Common myeloid progenitor, CD34-positive (primary cell): ENCODE measurements at places on chromosomes 12 and 14.

DNA sequence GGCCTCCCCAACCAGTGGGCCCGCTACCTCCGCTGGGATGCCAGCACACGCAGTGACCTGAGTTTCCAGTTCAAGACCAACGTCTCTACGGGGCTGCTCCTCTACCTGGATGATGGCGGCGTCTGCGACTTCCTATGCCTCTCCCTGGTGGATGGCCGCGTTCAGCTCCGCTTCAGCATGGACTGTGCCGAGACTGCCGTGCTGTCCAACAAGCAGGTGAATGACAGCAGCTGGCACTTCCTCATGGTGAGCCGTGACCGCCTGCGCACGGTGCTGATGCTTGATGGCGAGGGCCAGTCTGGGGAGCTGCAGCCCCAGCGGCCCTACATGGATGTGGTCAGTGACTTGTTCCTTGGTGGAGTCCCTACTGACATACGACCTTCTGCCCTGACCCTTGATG is 73.0 kb downstream of the NRXN3 start:
- DNase-seq: no peak

- no peak for DNase-seq
Observed at GRCh38 chr14:88798156-88798555, 5.4 kb upstream of the EML5 start.

DNA sequence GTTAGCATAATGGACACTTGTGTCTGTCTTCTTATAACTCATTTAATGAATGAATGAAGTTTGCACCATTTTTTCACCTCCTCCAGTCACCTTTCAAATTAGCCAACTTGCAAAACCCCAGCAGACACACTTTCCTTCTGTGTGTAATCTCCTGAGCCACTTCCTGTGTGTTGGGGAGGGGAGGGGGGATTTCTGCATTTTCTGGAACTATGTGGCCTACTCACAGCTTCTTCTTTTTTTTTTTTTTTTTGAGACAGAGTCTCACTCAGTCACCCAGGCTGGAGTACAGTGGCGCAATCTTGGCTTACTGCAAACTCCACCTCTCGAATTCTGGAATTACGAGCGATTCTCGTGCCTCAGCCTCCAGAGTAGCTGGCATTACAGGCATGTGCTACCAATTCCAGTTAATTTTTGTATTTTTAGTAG is 4.1 kb upstream of the SERPINA1 start:
- peak; percentile 83 for DNase-seq

- DNase-seq: peak; percentile 78
Observed at GRCh38 chr12:122860040-122860853, 25.0 kb downstream of the HIP1R start.

GRCh38 chr12:26723379-26724308 is 109.3 kb downstream of the ITPR2 start:
- no peak for DNase-seq

GRCh38 chr12:27273114-27273513 is 29.0 kb downstream of the STK38L start:
- DNase-seq: no peak

DNA sequence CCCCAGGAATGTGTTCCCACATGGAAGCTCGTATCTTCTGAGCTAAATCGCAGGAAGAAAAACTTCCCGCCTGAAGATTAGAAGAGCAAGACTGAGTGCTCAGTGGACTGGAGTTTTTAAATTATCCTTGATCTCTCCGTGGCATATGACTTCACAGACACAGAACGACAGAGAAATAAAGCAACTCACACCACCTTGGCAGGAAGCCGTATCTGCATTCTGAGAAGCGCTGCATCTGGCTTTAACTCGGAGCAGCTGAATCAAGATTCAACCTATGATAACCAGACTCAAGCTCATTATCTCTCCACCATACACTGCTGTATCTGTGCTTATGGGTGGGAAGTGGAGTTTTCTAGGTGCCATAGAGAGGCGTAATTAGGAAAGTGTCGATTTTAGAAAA is 1482.7 kb downstream of the AACS start:
- no peak for DNase-seq

- DNase-seq: peak; percentile 69
Observed at GRCh38 chr14:76352639-76353281, 23.2 kb upstream of the ESRRB start.

DNA sequence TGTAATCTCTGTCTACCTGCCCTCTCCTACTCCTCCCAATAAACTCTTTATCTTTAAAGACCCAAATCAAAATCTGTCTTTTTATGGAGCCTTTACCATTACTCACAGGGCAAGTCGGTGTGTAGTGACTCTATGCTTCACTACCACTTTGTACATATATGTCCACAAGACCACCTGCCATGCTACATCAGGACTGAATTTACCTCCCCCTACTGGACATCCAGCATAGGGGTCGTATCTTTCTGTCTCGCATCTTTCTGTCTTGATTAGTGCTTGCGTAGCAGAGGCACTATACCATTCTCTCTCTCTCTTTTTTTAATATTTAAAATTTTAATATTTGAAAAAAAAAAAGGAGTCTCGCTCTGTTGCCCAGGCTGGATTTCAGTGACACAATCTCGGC is 587.5 kb downstream of the SOX5 start:
- no peak for DNase-seq

GRCh38 chr14:94713115-94713514 is 56.8 kb downstream of the GSC start:
- no peak for DNase-seq

GRCh38 chr12:119685375-119685774 is 17.4 kb downstream of the PRKAB1 start:
- no peak for DNase-seq

- DNase-seq: no peak
Observed at GRCh38 chr14:96639550-96639949, 137.4 kb downstream of the PAPOLA start.

GRCh38 chr14:22820731-22821130 is 5.5 kb upstream of the SLC7A7 start:
- no peak for DNase-seq

- DNase-seq: peak; percentile 75
Observed at GRCh38 chr14:54650331-54650958, 83.5 kb downstream of the SAMD4A start.

DNA sequence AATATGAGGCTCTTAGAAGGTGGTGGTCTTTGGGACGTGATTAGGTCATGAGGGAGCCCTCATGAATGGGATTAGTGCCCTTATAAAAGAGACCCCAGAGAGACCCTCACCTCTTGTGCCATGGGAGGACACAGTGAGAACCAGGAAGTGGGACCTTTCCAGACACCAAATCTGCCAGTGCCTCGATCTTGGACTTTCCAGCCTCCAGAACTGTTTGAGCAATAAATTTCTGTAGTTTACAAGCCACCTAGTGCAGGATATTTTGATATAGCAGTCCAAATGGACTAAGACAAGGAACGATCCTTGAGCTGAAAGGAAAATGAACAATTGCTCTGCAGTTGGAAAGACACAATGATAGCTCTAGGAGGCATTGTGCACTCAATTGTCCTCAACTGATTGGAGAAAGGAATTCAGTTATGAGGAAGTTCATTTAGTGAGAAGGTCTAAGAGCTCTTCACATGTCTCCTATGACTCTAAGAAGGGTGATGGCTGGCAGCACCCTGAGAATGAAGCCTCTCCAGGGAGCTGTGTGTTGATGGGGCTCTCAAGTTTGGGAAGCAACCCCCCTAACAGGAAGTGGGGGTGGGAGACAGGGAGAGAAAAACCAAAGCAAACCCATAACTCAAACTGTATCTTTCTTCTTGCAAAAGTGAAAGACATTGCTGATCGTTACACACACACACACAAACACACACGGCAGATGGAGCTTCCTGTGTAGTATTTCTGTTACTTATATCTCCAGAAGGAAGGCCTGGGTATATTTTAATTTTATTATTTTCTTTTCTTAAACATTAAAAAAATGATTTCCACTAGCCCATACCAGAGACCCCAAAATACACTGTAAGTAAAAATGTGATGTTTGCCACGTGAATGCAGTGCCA is 21.0 kb downstream of the CHST11 start:
- DNase-seq: no peak

- DNase-seq: no peak
Observed at GRCh38 chr14:100045642-100046344, 19.4 kb upstream of the EVL start.

DNA sequence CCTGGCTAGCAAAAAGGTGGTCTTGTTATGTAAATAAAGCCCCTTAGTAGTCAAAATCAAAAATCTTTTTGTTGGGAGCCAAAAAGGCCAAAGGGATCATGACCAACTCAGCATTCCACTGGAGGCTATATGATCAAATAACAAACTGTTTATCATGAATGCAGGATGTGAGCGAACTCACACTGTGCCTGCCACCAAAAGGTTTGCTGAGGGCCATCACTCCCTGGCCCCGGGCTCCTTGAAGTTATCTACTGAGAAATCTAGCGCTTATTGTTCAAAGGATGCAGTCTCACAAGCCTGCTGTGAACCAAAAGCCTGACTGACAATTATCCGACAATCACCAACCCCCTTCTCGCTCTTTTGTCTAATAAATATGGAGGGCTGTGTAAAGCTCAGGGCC is 107.2 kb upstream of the DDHD1 start:
- DNase-seq: no peak

- DNase-seq: no peak
Observed at GRCh38 chr14:33566082-33566481, 384.8 kb downstream of the EGLN3 start.

- DNase-seq: peak; percentile 99
Observed at GRCh38 chr12:94676031-94676641, 25.8 kb upstream of the TMCC3 start.

GRCh38 chr14:22203036-22203435 is 386.0 kb downstream of the DAD1 start:
- DNase-seq: no peak

DNA sequence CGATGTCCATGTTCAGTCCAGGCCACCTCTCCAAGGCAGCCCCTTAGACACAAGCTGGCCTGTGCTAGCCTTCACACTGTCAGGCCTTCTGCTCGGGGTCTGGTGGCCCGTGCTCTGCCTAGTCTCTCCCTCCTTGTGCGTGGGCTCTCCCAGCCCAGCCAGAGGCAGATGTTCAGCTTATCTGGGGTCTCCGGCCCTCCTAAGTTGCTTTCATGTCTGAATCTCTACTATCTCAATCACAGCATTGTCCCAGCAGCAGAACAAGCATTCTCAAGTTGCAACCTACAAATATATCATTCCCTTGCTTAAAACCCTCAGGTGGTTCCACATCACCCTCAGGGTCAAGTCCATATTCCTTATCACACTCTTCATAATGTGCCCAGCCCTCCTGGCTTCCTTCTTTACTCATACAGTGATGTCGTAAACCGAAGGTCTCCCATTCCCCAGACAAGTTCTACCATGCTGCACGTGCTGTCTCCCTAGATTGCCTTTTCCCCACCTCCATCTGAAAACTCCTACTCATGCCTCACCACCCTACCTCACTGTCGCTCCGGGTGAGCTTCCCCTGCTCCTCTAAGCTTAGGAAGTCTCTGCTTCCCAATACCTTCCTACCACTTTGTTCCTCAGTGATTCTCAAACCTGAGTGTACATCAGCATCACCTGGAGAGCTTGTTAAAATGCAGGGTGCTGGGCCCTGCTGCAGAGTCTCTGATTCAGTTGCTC is 1.5 kb downstream of the KRT73 start:
- DNase-seq: no peak

GRCh38 chr14:64685371-64686281 is 18.6 kb upstream of the PLEKHG3 start:
- DNase-seq: no peak

GRCh38 chr12:103840462-103840875 is 565 bp downstream of the NT5DC3 start:
- peak; percentile 27 for DNase-seq

- DNase-seq: no peak
Observed at GRCh38 chr14:31954991-31955390, 122.1 kb upstream of the ARHGAP5 start.

DNA sequence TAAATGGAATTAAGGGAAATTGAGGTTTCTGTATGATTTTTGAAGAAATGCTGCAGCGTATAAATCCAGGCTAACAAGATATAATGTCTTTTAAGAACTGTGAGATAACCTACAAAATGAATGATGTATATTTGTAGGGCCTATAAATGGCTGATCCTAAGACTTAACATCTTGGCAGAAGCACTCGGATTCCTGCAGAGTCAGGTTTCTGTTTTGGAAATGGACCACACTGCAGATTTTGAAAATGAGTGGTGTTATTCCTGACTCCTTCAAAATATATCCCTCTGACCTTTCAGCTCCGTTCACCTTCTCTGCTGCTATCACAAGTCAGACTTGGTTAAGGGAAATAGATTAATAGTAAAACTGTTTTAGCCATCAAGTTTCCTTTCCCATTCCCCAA is 5.0 kb downstream of the TIGAR start:
- DNase-seq: no peak

DNA sequence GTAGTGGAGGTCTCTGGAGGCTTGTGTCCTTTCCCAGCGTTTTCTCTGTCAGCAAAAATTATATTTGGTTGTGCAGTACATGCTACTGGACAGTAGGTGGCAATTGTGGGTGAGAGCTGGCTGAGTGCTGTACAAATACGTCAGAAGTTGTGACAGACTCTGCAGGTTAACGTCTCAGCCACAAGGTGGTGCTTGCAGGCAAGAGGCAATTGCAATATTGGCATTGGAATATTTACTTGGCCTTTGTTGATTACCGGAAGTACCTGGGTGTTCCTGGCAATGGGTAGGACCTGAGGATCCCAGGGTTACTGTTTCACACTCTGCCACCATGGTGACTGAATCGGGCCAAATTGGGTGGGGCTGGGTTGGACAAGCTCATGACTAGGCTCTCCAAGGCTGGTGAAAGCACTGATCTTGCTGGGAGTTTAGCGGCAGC is 333.9 kb upstream of the LMO3 start:
- peak; percentile 61 for DNase-seq

GRCh38 chr12:51318846-51319599 is 5.0 kb downstream of the BIN2 start:
- peak; percentile 45 for DNase-seq

- no peak for DNase-seq
Observed at GRCh38 chr12:97259098-97259497, 203.5 kb upstream of the RMST start.

- no peak for DNase-seq
Observed at GRCh38 chr12:131764738-131765137, 53.8 kb downstream of the SFSWAP start.

- DNase-seq: no peak
Observed at GRCh38 chr12:47652521-47653234, 53.2 kb downstream of the RPAP3 start.

GRCh38 chr12:72995616-72996015 is 723.4 kb downstream of the TRHDE start:
- no peak for DNase-seq

DNA sequence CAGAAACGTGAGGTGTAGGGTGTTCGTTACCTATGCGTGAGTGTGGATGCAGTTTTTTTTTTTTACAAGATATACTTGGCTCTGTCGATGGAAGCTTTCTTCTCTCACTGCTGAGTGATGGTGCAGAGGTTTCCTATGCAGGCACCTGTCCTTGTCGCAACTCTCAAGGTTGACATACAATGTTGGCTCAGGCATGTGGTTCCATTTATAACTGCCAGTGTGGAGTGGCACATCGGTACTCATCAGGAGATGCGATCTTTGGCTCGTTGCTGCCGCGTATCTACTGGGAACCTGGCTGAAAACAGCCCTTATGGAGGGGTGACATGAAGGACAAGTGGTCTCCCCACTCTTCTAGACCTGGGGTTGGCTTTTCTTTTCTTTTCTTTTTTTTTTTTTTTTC is 109.0 kb downstream of the ZNF664 start:
- no peak for DNase-seq

- no peak for DNase-seq
Observed at GRCh38 chr12:110073049-110073831, 24.9 kb upstream of the C12orf76 start.

GRCh38 chr12:131589221-131589897 is 121.5 kb upstream of the SFSWAP start:
- no peak for DNase-seq

- no peak for DNase-seq
Observed at GRCh38 chr12:106333756-106334155, 23.8 kb upstream of the POLR3B start.

- DNase-seq: no peak
Observed at GRCh38 chr14:80787876-80788275, 153.7 kb downstream of the CEP128 start.
